ENCODE measurements at places on chromosomes 1 and 21. TPM values are rescaled to one million over a fixed set of nuclear protein-coding genes. Genes with fewer than 3 reads are reported as not detected.

GRCh38 chr1:118988186-118989005 lies at the start of gene TBX15:
TSS of gene TBX15 (minus strand) at chr1:118988343. CDS start at chr1:118987795, 548 bp downstream.
- DNase-seq, result no peak

GRCh38 chr1:182118851-182119250 lies 57.3 kb upstream of the ZNF648 start:
- DNase-seq, result no peak

GRCh38 chr1:14037101-14037847 lies 337.3 kb downstream of the PRDM2 start:
- DNase-seq, result no peak

The PMVK gene
- 10.2 TPM for total RNA-seq

The PADI4 gene
- total RNA-seq, result 0.41 TPM

The KCND3 gene
- 10.6 TPM for total RNA-seq

GRCh38 chr1:87279536-87279875 lies 49.2 kb upstream of the LMO4 start:
- DNase-seq, result no peak

DNA sequence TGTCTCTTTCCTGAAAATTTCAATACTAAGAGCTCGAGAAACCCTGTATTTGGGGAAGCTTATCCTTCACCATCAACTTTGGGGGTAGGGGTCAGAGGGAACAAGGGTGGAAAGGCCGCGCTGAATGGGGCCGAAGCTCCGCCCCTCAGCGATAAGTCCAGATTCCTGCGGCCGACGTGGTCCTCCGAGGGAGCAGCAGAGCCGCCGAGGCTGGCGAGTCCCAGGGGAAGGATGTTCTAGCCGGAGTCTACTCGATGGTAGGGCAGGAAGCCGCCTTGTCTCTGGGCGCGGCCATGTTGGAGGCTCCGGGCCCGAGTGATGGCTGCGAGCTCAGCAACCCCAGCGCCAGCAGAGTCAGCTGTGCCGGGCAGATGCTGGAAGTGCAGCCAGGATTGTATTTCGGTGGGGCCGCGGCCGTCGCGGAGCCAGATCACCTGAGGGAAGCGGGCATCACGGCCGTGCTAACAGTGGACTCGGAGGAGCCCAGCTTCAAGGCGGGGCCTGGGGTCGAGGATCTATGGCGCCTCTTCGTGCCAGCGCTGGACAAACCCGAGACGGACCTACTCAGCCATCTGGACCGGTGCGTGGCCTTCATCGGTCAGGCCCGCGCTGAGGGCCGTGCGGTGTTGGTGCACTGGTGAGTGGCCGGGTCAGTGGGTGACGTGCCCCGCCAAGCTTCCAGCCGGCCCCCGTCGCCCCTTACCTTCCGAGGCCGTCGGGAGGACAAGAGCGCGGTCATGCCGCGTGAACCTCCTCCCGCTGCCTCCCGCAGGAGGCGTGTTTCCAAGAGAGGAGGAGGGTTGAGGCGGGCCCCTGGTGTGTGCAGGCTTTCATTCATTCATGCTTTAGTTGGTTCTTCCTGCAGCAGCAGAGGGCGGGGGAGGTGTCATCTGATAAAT lies at the start of gene DUSP12:
TSS of gene DUSP12 (plus strand) at position 278 of the 899 bp plus-strand sequence. CDS start at position 294, 16 bp downstream.
- peak; percentile 84 for DNase-seq

GRCh38 chr1:87122243-87122642 lies 206.4 kb upstream of the LMO4 start:
- DNase-seq, result no peak

- DNase-seq, result no peak
Measured at GRCh38 chr1:44584167-44584566, 90.1 kb downstream of the TMEM53 start.

GRCh38 chr1:223738465-223739365 lies 26.4 kb downstream of the CAPN2 start:
- DNase-seq, result no peak
